ENCODE measurements at places on chromosomes 2 and 18.
A peak's percentile ranks its signal among the peaks of the same experiment; 100 is the strongest.

- no peak for DNase-seq
Measured at GRCh38 chr18:44171301-44171700, 509.4 kb upstream of the SETBP1 start.

- DNase-seq: no peak
Measured at GRCh38 chr2:18153741-18154140, 275.3 kb downstream of the KCNS3 start.

GRCh38 chr2:153873052-153874048 is 1.6 kb downstream of the GALNT13 start:
- DNase-seq: no peak

GRCh38 chr2:158359846-158360245 is 96.7 kb downstream of the CCDC148 start:
- DNase-seq: no peak

GRCh38 chr2:97844311-97844859 is 131.0 kb downstream of the ZAP70 start:
- no peak for DNase-seq

- DNase-seq: no peak
Measured at GRCh38 chr2:198322275-198322674, 517.9 kb downstream of the PLCL1 start.

GRCh38 chr2:1222056-1222455 is 191.2 kb upstream of the TPO start:
- DNase-seq: no peak

- no peak for DNase-seq
Measured at GRCh38 chr2:226849349-226849748, 13.5 kb downstream of the RHBDD1 start.

DNA sequence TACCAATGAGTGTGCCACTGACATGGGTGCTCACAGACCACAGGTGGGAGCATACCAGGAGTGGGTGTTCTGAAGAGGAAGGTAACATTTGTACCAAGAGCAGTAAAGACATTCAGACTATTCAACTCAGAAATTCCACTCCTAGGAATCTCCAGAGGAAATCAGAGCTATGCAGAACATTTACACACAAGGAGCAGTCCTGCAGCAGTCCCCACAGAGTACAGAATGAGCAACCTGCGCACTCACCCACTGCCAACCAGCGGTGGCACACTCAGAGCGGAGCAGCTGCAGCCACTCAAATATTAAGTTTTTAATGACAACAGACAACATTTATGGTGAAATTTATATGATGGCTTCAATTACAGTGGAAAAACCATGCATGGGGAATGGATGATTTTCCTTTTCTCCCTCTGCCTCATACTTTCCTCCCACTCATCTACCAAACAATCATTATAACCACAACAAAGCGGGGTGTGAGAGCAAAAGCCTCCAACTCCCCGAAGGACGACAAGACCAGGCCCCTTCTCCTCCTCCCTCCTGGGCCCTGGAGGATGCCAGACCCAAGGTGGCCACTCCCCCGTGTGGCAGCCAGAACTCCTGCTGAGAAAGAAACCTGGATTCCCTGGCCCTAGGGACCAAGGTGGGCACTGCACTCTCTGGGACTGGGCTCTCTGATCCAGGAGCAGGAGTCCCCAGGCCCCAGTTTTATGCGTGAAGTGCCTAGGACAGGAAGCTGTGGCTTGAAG is 5.4 kb downstream of the HS6ST1 start:
- DNase-seq: no peak

- DNase-seq: no peak
Measured at GRCh38 chr18:58544179-58544578, 84.7 kb downstream of the ALPK2 start.

DNA sequence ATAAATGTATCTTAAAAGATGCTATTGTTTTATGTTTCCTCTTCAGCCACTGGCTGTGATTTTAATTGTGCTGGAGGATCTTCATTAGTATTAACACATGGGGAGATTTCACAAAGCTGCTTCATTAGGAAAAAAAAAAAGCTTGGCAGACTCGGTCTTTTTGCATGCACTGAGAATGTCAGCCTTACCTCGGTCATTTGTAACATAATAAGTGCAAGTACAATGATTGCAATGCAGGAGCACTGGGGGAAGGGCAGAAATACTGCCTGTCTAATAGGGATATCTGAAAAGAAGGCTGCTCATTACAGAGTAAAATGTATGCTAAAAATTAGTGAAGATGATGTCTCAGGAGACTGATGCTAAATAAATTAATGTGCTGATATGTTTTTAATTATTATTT is 1.3 kb upstream of the BAZ2B start:
- DNase-seq: no peak

DNA sequence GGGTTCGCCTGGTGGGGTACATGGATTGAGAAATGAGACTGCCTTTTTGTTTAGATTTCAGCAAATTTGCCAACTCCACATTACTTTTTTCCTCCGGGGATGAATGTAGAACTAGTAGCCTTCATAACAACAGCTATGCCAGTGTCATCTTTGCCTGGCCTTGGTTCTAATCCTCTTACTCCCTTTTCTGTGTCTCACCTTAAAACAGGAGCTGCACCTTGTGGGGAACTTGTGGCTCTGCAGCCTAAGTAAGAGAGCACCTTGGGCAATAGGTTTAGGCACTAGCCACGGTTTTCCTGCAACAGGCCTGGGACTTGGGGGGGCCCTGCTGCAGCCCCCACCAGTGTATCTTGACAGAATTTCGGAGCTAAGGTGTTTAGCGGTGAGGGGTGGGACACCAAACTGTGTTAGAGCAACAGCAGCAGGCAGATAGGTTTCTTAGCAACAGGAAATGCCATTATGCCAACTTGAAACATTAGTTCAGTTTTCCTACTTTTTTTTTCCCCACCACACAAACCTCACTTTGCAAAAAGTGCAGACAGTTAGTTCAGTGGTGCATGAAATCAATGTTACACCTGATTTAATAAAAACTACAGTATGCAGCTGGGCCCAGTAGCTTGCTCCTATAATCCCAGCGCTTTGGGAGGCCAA is 173.7 kb downstream of the PRKCE start:
- DNase-seq: no peak

GRCh38 chr2:13651684-13652131 is 935.0 kb downstream of the TRIB2 start:
- DNase-seq: no peak

- DNase-seq: no peak
Measured at GRCh38 chr2:178689808-178690207, 117.4 kb downstream of the TTN start.

GRCh38 chr2:128513961-128514283 is 195.3 kb upstream of the HS6ST1 start:
- DNase-seq: no peak

GRCh38 chr2:209387389-209387788 is 36.5 kb upstream of the MAP2 start:
- DNase-seq: no peak

DNA sequence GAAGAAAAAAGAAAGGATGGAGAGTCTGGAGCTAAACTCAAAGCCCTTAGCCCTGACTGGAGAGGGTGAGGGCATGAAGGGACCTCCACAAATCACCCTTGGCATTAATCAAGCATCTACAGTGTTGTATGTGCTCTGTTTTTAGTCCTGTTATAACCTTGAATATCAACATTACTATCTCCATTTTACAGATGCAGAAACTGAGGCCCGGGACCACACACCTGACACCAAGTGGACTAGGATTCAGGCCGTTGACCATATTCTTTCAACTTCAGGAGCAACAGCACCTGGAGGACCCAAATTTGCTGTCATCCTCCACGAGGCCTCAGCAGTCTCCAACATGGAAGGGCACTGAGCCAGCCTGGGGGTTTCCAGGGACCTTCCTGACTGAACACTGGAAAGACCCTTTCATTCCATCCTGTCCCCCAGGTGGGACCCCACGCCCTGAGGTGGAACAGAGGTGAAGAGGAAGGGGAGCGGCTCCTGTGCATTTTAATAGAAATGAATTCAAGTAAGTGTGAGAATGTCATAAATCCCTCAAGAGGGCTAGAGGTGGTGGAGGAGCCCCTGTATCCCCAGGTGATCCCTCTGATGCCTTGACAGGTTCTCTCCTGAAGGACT is 41.0 kb downstream of the SERTAD2 start:
- DNase-seq: no peak

DNA sequence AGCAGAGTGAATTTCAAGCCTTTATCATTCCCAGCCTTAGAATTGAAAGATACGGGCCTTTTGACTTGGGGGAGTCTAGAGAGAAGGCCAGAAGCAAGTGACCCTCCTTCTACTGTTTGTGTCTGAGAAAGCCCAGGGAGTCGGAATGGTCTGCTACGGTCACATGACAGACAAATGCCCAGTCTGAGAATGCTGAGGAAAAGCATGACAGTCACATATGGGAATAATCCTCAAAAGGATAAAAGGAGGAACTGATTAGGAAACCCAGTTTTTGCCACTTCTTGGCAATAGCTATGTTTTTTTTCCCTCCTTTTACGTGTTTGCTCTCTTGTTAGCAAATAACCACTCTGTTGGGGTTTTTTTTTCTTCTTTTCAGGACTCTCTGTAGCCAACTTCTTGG is 38.1 kb upstream of the HNRNPA3 start:
- no peak for DNase-seq

DNA sequence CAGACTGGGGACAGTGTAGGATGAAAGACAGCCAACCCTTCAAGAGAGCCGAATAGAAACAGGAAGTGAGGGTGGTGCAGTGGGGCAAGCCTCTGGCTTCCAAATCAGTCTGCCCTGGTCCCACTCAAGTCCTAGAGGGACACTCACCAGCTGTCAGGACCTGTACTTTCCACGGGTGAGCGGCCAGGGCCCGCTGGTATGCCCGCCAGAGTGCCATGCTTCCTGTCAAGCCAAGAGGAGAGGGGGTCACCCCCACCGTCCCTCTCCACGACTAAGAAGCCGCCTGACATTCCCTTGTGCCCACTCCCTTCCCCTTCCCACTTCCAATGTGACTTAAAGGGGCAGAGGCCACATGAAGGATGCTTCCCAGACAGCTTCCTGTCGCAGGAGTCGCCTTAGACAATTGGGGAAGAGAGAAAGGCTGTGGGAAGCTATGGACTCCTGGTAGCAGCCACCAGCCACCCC is 564 bp downstream of the MPV17 start:
- DNase-seq: no peak

GRCh38 chr2:208542465-208543041 is 136.0 kb downstream of the PTH2R start:
- DNase-seq: no peak

DNA sequence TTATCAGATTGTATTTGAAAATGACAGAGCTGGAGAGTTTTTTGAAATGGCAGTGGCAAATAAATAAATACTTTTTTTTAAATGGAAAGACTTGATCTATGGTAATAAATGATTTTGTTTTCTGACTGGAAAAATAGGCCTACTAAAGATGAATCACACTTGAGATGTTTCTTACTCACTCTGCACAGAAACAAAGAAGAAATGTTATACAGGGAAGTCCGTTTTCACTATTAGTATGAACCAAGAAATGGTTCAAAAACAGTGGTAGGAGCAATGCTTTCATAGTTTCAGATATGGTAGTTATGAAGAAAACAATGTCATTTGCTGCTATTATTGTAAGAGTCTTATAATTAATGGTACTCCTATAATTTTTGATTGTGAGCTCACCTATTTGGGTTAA is 30.9 kb downstream of the CD28 start:
- no peak for DNase-seq

- DNase-seq: peak; percentile 62
Measured at GRCh38 chr2:143284087-143284675, 155.0 kb downstream of the ARHGAP15 start.

DNA sequence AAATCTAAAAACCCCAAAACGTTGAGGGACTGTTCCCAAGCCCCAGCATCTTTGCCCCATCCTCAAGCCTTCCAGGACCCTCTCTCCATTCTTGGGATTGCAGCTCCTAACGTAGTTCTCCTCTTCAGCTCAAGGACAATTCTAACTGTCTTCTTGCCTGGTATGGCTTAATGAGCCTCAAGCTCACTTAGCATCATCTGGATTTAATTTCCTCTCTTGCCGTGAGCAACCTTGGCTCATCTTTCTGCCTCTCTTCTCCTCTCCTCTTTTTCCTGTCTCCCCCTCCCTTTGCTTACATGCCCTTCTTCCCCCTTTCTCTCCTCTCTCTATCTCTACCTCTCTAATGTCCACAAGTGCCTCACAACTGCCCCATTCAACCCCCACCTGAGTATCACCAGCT is 44.2 kb downstream of the TACR1 start:
- DNase-seq: no peak

DNA sequence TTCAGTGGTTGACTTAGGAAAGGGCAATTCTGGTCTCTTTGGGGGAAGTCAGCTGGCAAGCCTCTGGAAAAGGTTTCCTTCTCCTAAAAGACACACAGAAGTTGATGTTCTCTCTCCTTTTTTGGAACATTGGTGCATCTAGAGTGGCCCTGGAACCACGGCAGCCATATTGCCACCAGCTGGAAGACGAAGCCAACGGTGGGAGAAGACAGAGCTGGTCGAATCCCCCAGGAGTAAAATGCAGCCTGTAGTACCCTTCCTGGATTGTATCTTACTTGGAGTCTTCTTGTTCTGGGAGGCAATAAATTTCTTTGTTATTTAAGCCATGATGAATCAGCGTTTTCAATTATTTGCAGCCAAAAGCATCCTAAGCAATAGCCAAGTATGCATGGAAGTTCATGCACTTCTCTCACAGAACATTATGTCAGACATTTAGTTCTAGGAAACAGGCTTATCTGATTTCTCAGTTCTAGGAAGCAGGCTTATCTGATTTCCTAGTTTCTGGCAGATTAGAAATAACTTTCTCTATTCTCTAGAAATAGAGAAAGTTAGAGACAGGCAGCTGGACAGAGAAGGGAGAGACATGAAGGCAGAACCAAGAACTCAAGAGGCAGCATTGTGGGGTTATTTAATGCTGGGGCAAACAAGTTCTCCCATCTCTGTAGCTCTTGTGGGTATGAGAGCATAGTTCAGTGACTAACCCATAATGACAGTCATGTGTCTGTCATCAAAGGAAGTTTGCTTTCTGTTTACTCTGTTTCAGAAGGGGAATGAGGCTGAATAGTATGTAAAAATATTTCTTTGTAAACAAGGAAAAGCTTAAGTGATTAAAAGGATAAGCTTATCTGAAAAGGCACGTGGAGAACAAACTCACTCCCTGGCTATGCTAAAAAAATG is 40.5 kb upstream of the NABP1 start:
- no peak for DNase-seq

GRCh38 chr2:159066541-159067156 is 98.2 kb downstream of the TANC1 start:
- DNase-seq: no peak

DNA sequence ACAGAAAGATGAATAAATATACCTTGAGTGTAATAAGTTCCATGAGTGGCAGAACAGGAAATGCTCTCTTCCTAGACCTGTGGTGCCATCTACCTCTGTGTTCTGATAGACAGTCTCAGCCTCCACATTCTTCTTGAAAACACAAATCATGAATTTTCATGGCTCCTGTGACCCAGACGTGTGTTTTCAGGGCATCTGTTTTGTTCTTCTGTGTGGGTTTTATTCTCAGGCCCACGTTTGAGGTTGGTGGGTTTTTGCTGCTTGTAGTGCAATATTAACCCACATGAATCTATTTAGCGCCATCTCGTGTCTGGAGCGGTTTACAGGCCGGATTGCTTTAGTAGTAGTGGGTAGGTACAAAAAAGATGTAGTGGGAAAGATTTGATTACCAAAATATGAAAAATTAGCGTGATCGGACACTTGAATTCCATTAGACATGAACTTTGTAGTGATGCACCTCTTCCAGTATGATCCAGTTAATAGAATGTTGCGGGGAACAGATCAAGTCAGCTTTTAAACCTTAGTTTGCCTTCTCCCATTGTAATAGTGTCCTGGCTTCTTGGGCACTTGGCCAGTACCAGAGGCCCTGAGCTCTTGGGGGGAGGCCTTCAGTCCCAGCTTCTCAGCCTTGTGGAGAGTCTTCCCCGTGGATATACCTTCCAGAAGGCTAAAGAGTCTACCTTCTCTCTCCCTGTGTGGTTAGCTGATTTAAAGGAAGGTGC is 256.5 kb downstream of the TPGS2 start:
- no peak for DNase-seq
